ENCODE measurements at places on chromosomes 3 and 15.

GRCh38 chr3:27669591-27669990 lies 52.5 kb downstream of the EOMES start:
- DNase-seq = no peak

DNA sequence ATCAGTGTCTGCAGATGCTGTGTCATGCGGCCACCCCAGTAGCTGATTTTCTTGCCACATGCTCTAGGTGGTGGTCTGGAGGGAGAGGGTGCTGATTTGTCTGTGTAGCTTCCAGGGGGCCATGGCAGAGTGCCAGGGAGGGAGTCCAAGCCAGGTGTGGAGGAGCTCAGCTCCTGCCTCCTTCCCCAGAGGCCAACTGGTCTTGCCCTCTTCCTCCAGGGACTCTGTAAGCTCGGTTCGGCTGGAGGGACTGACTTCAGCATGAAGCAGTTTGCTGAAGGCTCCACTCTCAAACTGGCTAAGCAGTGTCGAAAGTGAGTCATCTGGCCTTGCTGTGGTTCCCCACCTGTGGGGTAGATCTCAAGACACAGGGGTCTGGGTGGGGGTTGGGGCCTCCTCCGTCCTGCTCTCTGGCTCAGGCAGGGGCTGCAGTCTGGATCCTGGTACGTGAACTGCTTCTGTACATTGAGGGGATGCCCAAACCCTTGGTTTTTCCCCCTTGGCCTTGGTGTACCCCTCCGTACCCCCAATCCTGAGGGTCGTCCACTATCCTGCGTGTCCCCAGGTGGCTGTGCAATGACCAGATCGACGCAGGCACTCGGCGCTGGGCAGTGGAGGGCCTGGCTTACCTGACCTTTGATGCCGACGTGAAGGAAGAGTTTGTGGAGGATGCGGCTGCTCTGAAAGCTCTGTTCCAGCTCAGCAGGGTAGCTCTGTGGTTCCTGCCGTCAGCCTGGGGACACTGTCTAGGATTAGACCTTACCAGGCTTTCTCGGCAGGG lies 6.9 kb upstream of the RCCD1 start:
- no peak for DNase-seq

DNA sequence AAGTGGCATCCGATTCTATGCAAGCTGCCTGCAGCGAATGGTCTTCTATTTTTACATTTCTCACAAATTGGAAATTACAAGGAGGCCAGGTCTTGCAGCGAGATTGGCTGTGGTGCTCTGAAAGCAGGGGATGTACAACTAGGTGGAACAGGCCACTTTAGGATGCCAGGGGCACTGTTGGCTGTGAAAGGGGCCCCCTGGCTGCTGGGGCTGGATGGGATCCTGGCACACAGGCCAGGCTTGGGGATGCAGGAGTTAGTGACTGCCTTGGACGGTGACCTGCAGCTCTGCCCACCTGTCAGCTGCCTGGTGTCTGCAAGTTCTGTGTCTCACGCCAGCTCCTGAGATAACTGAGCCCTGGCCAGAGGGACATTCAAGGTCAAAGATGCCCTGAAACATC lies 4.6 kb downstream of the SLC6A1 start:
- DNase-seq = no peak

GRCh38 chr3:17546500-17547255 lies 195.8 kb downstream of the TBC1D5 start:
- DNase-seq = no peak

- no peak for DNase-seq
Observed at GRCh38 chr15:63338170-63338569, 43.5 kb downstream of the CA12 start.

DNA sequence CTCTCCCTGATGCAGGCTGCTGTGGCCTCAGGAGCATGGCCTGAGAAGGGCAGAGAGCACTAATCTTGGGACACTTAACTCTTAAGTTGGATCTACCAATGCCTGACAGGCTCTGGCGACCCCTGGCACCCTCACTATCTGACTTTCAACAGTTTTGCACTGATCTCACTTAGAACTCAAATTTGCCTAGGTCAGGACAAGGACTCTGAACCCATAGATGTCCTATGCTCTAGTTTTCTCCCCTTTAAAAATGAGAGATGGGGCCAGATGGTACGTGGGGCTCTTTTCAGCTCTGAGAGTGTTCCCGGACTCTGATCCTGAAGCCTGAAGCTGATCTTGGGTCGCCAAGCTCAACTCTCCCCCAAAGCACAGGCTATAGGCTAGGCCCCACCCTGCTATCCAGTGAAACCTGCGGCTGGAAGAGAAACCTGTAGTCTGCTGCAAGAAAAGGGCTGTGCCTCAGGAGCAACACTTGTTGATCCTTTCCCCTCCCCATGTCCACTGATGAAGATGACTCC lies 65.7 kb downstream of the RPL39L start:
- no peak for DNase-seq

DNA sequence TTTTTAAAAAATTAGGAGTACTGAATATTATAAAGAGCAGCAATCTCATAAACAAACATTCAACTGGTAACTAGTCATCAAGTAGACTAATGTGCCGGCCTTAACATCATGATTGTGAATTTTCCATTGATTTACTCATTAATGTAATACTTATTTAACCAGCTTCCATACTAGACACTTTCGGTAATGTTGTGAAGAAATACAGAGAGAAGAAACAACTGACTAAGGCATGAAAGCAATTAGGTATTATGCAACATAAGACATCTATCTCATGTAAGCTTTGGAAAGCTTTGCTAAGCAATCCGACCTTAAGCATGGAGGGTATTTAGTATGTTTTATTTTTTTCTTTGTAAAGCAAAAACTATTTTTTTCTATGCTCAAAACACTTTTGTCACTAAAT lies 108.0 kb downstream of the IL1RAP start:
- DNase-seq = no peak

GRCh38 chr3:80998022-80998421 lies 763.4 kb downstream of the GBE1 start:
- DNase-seq = no peak

GRCh38 chr3:143977341-143978262 lies 6.0 kb downstream of the DIPK2A start:
- DNase-seq = no peak

DNA sequence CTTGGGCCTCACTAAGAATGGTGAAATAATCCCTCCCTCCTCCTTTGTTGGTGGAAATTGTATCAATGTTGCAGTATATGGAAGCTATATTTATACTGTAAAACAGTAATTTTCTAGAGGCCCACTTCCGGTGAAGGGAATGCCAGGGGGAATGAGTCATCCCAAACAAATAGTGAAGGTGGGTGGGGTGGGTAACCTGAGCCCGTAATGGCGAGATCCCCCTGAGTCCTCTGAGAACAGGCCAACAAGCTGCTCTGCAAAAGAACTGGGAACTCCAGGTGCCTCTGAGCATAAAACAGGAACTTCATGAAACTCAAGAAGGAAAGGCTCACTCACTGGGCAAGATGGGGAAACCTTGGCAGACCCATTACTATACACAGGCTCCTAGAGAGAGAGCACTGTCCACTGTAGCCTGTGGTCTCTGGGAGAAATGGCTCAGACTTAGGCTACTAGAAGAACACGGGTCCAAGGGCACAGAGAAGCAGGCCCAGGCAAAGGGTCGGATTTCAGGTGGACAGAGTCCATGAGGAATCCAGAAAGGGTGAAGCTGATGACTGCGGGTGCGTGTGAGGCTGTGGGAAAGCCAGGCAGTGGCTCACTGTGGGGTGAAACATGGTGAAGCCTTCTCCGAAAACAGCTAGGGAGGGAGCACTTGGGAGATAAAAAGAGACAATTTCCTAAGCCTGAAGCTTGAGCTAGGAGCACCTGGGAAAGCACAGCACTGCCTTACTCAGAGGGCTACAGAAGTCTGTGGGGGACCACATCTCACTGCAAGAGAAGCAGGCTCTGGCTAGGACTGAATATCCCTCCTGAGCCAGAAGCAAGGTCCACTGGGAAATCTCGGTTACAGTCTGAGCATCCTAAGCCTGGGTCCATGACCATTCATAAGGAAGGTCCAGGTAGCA lies 19.8 kb downstream of the LARP6 start:
- DNase-seq = no peak

DNA sequence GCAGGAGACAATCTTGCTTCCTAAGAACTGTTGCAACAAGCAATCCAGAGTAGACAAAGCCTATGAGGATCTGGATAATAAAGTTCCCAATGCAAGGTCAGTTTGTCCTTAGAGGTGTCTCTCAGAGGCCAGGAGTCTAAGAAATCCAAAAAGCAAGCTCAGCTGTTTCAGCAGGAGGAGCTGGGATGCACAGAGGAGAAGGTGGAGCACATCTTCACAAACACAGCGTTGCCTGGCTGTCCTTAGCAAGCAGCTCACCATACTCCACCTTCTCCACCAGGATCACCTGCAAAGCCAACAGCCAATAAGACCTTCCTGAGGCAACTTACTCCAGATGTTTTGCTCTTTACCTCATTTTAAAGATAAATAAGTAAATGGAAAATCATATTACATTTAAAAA lies 365 bp downstream of the ZBED2 start:
- DNase-seq = no peak

GRCh38 chr3:105516972-105517371 lies 150.3 kb downstream of the ALCAM start:
- no peak for DNase-seq

DNA sequence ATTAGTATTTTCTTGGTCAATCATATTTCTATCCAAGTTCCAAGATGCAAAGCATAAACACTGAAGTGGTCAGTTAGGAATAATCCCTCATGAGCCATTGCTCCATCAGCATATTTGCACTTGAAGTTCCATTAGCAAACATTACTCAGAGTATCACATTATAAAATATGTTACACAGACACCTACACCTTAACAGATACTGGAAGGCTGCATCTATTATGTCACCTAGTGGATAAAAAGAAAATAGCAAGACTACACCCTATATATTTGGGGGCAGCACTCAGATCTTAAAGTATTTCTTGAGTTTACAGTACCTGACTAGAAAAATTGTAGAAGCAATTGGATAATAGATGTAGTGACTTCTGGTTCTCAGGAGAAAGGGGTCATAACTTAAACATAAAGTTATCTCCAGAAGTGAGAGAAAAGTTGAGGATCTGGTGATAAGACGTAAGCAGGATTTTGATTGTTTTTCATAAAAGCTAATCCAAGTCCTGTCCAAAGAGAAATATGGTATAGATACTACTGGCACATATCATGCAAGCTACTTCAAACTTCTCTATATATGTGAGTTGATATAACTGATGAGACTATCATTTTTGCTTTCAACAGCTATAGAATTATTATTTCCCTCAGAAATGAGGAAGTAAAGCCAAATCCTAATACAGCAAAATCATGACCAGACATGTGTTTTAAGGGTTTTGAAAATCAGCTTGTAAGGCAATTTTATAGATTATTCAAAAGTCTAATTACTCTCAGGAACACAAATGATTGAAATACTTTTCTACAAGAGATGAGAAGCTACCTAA lies 422.2 kb downstream of the GBE1 start:
- DNase-seq = no peak

GRCh38 chr3:143822798-143823197 lies 25.5 kb downstream of the SLC9A9 start:
- no peak for DNase-seq

GRCh38 chr15:67127331-67127664 lies 61.9 kb downstream of the SMAD3 start:
- no peak for DNase-seq

GRCh38 chr3:25229586-25229985 lies 198.5 kb upstream of the RARB start:
- no peak for DNase-seq

- no peak for DNase-seq
Observed at GRCh38 chr15:63181648-63182047, 7.8 kb upstream of the RAB8B start.

- no peak for DNase-seq
Observed at GRCh38 chr3:111610612-111611054, 15.5 kb upstream of the ZBED2 start.

DNA sequence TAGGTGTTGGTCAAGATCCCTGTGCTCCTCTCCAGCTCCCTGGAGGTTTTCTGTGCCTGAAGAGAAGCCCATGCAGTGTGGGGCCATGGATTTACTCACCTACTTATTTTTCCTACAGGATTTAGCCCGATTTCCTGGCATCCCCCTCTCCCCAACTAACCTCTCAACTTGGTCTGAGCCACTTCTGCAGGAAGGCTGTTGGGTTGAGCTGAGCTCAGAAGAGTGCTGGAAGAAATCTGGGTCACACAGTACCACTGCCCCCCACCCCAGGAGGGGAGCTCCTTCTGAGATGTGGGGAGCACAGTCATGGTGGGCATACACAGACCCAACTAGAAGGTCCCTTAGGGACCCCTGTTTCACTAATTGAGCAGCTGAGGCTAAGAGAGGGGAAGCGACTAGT lies 34.4 kb upstream of the SLCO2A1 start:
- no peak for DNase-seq
